Pons (tissue), 1 donor: ENCODE measurements at places on chromosomes 6 and 20.

DNA sequence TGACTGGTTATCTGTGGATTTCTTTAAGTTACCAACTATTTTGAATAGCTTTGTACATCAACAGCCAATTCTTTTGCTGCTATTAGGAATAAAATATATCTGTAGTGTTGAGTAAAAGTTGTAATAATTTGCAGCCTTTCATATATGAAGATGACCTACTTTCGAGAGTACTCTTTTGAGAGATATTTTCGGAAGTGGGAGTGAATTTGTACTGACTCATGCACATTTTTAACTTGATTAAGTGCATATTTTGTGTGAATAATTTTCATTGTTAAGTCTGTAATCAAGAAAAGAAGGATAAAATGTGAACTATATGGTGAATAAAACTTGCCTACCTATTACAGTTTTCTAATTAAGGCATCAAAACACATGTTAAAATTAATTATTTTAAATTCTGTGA is 51.9 kb downstream of the L3MBTL3 start:
- no peak for DNase-seq

DNA sequence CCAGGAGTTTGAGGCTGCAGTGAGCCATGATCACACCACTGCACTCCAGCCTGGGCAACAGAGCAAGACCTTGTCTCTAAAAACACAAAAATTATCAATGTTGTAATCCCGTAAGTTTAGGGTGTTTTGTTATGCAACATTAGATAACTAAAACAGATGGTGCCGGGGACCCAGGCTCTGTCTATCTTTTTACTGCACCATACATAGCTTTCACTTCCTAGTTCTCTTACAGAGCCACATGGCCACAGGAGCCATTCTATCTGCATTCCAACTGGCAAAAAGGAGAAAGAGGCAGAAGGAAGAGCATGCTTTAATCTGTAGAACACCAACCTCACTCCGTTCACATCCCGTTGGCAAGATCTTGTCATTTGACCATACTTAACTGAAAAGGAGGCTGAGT is 5.4 kb upstream of the TCF15 start:
- no peak for DNase-seq

DNA sequence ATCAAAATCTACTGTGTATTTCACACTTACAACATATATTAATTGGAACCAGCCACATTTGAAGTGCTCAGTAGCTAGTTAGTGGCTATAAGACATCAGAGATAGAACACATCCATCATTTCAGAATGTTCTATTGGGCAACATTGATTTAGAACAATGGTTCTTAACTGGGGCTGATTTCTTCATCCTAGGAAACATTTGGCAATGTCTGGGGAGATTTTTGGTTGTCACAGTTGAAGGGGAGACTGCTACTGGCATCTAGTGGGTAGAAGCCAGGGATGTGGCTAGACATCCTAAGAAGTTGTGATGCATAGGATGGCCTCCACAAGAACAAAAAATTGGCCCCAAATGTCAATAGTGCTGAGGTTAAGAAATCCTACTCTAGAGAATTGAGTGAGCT is 132.5 kb downstream of the OLIG3 start:
- no peak for DNase-seq

DNA sequence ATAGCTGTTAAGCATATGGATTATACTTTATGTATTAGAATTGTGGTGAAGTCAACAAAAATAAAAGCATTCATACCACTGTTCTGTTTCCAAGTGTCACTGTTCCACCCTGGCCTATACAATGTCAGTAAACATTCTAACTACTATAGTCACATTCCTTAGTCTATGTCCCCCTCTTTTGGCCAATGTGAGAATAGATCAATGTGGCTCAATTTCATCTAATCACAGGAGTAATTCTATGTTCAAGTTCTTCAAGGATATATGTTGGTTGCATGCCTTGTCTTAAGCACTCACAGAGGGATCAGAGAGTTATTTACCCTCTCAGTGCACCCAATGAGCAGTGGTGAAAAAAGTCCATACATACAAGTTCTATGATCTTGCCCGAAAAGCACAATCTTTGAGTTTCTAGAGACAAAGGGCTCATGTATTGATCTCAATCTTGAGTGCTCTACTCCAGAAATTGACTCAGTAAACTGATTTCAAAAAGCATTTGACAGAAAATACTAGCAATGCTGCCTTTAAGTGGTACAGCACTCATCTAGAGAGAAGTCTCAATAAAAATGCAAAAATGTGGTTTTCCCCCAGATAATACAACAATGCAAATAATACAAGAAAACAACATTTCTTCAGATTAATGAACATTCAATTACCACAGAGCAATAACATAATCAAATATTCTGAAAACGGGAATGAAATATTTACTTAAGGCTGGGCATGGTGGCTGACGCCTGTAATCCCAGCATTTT is 16.5 kb downstream of the SMLR1 start:
- DNase-seq, result peak; percentile 53

- no peak for DNase-seq
Measured at GRCh38 chr6:169424821-169425240, 171.2 kb upstream of the THBS2 start.
